ENCODE measurements at places on chromosomes 6 and 20.

DNA sequence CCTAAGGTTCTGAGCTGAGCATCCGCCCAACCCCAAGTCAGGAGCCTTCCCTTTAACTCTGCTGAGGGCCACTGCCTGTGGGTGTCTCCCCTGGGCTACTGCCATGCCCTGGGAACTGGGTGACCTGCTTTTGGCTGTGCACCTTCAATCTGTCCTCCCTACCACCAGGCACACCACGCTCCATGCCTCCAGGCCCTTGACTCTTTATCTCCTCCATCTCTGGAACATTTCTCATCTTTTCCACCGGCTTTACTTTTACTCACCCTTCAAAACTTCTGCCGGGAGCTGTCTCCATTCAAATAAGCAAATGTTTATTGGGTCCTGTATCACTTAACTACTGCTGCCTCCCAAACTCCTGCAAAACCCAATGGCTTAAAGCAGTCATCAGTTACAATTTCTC lies 83.3 kb upstream of the NHSL1 start:
- DNase-seq: no peak

DNA sequence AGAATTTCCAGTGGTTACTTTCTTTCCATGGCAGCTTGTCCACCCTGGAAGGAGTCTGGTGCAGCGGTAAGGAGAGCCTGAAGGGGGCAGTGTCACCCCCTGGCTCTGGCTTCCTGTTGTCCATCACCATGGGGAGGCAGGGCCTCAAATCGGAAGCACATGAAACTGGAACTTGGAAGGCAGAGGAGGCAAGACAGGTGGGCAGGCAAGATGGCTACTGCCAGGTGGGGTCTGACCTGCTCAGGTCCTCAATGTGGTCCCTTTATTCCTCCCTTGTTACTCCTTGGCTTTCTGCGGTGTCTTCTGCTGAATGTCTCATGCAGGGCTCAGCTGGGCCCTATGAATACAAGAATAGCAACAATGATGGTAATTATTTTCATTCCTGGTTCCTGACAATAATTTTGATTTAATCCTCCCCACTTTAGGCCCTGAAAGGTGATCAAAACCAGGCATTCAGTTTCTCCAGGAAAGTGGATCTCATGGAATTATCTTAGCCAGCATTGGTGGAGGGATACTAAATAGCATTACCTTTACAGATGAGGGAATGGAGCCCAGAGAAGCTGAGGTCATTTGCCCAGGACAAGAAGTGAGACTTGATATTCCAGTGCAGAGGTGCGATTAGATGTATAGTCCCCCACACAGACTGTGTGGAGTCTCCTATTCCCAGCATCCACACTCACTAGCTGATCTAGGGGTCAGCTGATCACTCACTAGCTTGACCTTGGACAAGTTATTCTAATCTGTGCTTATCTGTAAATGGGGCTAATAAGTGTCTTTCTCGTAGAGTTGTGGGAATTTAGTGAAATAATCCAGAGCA lies 17.6 kb upstream of the SNAI1 start:
- DNase-seq: peak; percentile 77

GRCh38 chr6:114218437-114219340 lies 124.1 kb downstream of the HS3ST5 start:
- DNase-seq: no peak

DNA sequence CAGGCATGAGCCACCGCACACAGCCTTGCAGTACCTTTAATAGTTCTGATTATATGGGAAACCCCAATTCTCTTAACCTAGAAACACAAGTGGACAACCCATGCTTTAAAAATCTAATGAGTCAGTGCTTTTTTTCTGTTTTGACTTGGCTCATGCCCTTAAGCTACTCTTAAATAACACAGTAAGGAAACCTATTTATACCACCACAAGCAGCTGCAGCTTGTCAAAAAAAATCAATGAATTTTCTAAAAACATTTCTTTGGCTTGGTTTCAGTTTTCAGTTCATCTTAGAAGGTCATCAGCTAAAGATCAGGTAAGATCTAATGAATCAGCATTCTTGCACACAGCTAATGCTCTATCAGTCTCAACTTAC lies 124.1 kb upstream of the DST start:
- no peak for DNase-seq

- DNase-seq: no peak
Observed at GRCh38 chr6:168584249-168584648, 143.3 kb downstream of the SMOC2 start.

GRCh38 chr20:49680484-49680883 lies 33.2 kb downstream of the B4GALT5 start:
- no peak for DNase-seq

DNA sequence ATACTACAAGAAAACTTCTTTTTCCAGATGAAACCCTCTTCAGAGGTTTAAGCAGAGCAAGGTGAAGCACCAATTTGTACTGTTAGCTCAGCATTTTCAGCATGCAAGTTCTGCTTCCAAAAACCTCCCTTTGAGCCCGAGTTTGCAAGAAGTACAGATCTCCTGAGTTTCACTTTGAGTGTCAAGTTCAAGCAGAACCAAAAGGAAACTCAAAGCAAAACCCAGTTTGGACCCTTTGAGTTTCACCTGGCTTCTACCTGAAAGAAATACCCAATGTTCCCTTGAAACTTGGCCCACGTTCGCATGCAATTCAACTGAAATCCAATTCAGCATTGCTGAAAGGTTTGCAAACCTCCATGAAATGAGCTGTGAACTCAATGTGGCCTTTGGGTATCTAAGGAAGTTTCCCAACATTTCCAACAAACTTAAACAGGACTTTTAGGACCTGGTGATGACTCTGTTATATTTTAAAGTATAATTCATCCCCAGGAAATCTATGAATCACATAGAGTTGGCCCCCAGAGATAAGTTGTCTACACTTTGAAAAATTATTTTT lies 62.9 kb upstream of the HBS1L start:
- DNase-seq: no peak

DNA sequence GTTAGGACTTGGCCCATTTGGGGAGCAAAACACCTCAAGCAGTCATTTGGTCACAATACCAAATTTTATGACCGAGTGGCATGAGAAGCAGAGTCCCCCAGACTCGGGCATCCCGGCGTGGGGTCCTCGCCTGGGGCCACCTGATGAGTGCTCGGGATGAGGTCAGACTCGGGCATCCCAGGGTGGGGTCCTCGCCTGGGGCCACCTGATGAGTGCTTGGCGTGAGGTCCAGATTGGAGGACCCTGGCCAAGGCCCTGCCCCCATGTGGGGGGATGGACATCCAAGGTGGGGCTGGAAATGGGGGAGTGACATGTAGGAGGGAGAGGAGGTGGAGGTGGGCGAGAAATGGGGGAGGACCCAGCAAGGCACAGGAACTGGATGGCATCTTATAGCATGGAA lies 56.1 kb upstream of the CST7 start:
- no peak for DNase-seq

DNA sequence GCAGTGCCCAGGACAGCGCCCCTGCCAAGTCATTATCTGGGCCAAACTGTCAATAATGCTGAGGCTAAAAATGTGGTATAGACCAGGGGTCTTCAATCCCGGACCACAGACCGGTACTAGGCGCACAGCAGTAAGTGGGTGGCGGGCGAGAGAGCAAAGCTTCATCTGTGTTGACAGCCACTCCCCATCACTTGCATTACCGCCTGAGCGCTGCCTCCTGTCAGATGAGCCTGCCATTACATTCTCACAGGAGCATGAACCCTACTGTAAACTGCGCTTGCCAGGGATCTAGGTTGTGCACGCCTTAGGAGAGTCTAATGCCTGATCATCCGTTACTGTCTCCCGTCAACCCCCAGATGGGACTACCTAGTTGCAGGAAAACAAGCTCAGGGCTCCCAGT lies 91.0 kb downstream of the NFATC2 start:
- DNase-seq: no peak

GRCh38 chr6:25155211-25155610 lies 124.0 kb upstream of the CARMIL1 start:
- DNase-seq: no peak

GRCh38 chr20:5608442-5609161 lies 141.6 kb upstream of the SHLD1 start:
- no peak for DNase-seq

- DNase-seq: no peak
Observed at GRCh38 chr6:40962241-40962640, 76.8 kb downstream of the UNC5CL start.

- DNase-seq: no peak
Observed at GRCh38 chr6:141552463-141552862, 580.3 kb upstream of the GJE1 start.

DNA sequence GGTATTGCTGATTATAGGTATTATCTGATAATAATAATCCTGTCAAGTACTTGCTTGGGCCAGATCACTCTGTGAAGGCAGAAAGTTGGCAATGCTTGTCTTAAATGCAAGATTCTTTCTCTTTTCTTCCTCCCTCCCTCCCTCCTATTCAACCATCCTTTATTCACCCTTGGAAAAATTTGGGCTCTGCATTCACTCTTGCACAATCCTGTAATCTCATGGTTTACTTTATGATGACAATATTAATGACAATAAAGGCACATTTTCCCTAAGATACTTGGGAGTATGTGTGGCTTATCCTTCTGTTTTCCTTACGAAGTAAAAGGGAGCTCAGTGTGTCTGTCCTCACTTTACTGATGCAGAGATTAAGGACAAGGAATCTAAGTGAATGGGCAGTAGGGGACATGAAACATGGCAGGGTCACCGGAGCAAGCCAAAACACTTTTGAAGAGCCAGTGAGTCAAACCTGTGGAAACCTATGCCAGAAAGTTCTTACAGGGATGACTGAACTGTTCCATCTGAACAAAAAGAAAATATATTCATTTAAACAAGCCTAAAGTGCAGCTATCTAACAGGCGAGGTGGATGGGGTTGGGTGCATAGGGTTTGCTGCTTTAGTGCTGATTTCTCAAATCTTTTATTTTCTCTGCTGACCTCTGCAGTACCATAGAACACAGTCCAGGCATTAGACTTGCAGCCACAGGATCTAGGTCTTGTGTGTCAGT lies 14.6 kb upstream of the RIPOR2 start:
- DNase-seq: no peak

GRCh38 chr20:49712646-49712995 lies 1.1 kb downstream of the B4GALT5 start:
- no peak for DNase-seq

DNA sequence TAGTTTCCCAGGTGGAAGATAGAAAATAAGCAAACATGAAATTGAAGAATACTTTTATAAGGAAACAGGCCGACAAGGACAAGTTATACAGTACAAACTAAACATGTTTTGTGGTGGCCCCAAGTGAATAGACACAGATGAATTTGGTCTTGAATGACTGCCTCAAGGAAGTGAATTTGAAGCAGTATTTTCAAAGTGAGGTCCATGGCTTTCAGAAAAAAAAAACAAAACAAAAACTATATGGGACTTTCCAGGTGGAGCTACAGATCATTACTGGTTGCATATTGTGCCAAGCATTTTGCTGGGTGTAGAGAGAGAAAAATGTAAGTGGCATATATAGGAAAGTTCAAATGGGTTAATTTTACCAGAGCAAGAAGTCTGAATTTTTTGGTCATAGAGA lies 68.8 kb downstream of the CYB5R4 start:
- no peak for DNase-seq

- DNase-seq: no peak
Observed at GRCh38 chr6:103534095-103534494, 1325.6 kb downstream of the HACE1 start.

DNA sequence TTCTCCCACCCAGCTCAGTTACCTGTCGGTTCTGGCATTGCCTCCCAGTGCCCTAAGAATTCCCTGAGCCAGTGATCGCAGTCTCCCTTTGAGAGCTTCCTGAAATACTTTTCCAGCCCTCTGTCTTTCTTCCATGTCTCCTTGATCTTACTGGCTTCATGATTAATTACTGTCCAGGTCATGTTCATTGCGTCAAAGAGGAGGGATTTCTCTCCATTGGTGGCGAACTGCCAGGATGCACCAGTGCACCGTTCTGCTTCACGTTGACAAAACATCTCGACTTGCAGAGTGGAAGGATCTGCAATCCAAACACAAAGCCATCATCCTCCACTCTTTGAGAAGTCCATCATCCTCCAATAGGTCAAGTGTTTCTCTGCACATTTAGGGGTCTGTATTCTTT lies 8.6 kb downstream of the RAET1E start:
- DNase-seq: no peak

DNA sequence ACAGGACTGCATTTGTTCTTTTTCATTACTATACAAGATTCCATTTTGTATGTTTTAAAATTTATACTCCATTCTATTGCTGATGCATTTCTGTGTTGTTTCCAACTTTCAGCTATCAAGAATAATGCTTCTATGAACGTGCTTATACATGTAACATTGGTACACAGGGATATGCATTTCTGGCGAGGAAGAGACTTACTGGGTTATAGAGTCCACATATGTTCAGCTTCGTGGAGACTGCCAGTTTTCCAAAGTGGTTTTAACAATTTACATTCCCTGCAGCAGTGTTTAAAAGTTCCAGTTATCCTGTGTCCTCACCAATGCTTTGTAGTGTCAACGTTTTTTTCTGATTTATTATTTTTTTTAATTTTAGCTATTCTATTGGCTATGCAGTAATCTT lies 48.5 kb downstream of the AIG1 start:
- DNase-seq: no peak

DNA sequence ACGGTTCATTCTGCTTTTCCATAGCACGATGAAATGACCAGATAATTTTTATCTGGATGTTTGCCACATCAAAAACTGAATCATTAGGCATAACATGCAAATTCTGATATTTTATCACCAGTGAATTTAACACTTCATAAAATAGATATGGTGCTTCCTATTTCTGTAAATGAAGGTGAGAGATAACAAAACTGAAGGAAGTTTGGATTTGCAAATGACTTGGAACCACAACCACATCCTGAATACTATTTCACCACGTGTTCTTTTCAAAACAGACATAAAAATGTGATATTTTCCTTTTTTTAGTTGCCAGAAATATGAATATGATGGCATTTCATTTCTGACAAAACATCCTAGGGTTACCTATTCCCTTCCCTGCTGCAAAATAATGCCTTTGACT lies 146.1 kb downstream of the EDN1 start:
- DNase-seq: no peak

GRCh38 chr6:144152334-144152900 lies 2.1 kb downstream of the STX11 start:
- DNase-seq: no peak

DNA sequence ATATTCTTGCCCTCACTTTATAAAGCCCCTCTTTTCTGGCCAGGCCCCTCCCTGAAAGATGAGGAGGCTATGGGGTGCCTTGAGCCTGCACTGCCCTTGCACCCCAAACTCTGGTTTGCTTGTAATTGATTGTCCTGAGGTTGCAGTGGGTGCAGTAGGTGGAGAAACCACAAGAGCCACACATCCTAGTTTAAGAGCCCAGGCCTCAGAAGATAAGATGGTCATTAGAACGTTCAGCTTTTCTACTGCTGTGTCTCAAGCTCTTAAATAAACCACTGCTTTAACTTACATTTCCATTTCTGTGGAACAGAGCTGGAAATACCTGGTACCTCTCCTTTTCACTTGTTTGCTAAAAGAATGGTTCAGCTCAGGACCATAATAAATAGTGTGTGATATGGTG lies 9.0 kb downstream of the MRAP2 start:
- no peak for DNase-seq

GRCh38 chr20:62002882-62003480 lies 62.7 kb downstream of the TAF4 start:
- no peak for DNase-seq

GRCh38 chr20:19756761-19757486 lies 1.1 kb upstream of the RIN2 start:
- no peak for DNase-seq

Data from WERI-Rb-1 (cell line).